ENCODE measurements at places on chromosomes 1 and 21.

DNA sequence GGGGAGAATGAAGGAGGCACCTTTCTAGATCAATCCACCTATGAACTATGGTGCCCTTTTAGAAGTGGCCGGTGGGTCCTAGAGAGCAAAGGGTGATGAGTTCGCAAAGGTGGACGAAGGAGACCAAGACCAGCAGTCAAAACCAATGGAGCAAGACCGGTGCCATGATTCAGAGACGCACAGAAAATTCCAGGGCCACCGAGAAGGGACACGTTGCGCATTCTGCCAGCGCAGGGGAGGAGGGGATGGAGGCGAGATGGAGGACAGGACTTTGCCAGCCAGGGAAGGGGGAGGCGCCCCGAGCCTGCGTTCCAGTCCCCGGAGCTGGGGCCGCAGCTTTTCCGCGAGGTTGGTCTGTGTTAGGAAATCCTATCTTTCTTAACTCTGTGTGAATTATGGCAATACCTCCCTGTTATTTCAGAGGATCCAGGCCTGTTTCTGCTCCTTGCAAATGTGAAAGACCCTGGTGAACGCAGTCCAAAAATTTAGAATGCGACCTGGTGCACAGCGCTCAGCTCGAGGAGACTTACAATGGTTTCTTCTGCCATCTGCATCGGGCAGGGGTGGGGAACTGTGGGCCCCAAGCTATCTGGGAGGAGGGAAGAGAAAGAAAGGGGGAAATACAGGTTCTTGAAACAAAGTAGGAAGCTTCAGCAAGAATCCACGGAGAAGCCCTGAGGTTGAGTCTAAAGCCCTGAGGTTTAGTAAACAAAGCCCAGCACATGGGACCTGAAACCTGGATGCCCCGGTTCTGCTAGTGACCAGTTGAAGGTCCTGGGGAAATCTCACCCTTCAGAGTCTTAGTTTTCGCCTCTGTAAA lies 129.4 kb downstream of the MRPS6 start:
- no peak for DNase-seq

DNA sequence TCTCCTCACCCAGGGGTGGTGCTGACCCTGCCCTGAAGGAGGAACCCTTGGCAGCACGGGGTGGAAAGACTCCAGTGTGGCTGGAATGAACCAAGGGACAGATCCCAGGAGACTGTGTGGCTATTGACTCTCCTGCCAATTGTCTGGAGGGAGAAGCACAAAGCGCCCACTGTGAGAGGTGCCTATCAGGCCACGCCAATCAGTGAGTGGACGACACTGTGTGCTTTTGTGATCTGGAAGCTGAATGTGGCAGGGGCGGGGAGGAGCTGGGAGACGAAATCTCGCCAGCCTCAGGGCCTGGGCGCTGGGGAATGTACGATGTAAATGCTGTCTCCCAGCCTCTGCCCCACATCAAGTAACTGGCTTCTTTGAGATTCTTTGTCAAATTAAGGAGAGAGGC lies 167.1 kb downstream of the ZBTB18 start:
- no peak for DNase-seq

DNA sequence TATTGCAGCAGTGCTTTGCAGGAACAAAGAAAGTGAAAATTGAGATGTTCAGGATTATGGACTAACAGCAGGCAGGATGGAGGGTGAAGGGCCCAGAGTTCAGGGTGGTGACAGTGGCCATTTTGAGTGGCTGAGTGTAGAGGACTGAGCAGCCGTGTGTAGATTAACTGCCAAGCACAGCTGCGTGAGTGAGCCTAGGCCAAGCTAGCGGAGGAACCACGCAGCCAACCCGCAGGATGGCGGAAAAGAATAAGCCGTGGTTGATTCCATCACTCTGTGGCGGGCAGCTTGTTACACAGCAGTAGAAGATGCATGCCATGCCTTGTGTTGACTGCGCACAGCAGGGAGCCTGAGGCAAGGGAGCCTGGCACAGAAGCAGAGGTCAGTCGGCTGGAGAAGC lies 102.5 kb upstream of the KIF26B start:
- no peak for DNase-seq

- no peak for DNase-seq
Observed at GRCh38 chr1:93661829-93662474, 19.7 kb downstream of the BCAR3 start.

DNA sequence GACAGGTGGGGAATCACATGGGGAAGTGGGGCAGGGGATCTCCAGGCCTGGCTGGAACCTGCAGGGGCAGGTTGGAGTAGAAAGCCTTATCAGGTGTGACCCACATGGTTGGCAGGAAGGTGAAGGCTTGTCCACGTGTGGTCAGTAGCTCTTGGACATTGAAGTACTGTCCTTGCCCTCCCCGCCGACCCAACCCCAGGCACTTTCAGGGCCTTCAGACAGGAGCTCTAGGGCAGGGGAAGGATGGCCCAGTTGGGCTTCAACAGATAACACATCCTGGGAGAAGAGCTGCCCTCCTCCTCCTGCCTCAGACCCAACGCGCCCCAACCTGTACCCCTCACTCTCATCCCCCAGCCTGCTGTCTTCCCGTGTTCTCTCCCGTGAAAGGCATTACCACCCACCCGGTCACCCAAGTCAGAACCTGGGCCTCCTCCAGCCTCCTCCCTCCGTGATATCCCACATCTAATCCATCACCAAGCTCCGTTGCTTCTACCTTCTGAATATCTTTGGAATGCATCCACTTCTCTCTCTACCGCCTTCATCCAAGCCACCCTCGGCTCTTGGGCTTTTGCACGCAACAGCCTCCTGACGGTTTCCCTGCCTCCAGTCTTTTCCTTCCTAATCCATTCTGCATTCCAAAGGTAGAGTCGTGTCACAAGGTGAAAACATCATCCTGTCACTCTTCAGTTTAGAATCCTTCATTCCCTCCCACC lies 15.9 kb downstream of the PTPRF start:
- no peak for DNase-seq

DNA sequence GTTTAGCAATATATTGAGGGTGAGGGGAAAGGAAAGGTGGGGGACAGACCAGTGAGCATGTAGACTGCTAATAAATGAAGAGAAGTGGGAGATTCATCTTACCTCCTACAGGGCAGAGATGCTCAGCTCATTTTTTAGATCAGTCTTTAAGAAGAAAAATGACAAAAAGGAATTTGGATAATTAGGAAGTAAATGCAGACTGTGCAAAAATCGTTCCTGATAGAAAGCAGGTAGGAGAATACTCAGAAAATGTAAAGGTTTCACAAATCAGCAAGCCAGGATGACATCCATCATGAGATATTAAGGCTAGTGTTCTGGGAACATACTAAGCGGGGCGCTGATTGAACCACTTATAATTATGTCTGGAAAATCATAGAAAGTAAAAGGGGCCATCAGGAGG lies 106.3 kb downstream of the RNF220 start:
- DNase-seq: no peak

- no peak for DNase-seq
Observed at GRCh38 chr1:26831546-26832248, 5.2 kb downstream of the ZDHHC18 start.

GRCh38 chr1:147850737-147851136 lies 51.9 kb upstream of the GJA8 start:
- DNase-seq: no peak

GRCh38 chr1:224014330-224014649 lies 99.6 kb upstream of the FBXO28 start:
- no peak for DNase-seq

- DNase-seq: peak; percentile 15
Observed at GRCh38 chr21:35428489-35428888, 379.4 kb upstream of the RUNX1 start.

DNA sequence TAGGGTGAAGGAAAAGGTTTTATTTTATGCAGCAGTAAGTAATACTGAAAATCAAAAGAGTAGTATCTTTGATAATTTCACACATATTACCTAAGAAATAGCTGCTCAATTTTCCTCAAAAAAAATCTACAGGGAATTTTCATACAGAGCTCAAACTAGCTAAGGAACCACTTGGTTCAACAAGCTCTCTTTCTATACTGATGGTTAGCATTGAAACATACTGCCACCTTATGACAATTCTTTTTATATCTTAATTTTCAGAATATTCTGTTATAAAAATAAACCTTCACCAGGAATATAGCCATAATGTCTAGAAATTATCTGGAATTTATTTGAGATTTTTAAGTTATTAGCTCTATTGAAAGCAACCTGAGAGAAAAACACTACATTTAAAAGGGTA lies 142.1 kb downstream of the DPYD start:
- DNase-seq: no peak

GRCh38 chr1:86861424-86861823 lies 52.5 kb downstream of the SELENOF start:
- DNase-seq: no peak

- DNase-seq: no peak
Observed at GRCh38 chr1:43879996-43880395, 53.6 kb upstream of the ARTN start.

- DNase-seq: no peak
Observed at GRCh38 chr1:119779869-119780356, 11.2 kb upstream of the HMGCS2 start.

- DNase-seq: no peak
Observed at GRCh38 chr21:46005481-46005881, 23.9 kb downstream of the COL6A1 start.

DNA sequence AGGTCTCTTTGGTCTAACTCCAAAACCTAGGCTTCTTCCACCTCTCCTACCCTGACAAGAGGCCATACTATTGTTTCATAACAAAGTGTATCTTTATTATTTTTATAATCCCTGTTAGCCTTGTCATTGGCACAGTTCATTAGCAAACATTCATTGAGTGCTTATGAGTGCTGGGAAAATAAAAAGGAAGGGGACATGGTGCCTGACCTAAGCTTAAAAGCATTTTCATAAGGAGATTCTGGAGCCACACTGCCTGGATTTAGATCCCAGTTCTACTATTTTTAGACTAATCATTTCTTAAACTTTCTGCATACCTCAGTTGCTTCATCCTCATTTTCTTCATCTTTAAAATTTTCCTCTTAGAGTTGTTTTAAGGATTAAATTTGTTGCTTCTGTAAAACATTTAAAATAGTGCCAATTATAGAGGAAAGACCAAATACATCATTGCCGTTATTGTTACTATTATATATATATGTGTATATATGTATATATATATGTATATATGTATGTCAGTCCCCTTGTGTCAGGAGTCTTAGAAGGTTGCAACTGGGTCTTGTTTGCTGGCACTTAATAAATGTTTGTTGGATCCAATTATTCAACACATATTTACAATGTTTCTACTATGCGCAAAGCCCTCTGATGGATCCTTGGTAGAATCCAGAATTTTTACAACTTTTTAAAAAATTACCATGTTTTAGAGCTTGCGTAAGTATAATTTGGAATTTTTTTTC lies 250.9 kb upstream of the SGIP1 start:
- no peak for DNase-seq

DNA sequence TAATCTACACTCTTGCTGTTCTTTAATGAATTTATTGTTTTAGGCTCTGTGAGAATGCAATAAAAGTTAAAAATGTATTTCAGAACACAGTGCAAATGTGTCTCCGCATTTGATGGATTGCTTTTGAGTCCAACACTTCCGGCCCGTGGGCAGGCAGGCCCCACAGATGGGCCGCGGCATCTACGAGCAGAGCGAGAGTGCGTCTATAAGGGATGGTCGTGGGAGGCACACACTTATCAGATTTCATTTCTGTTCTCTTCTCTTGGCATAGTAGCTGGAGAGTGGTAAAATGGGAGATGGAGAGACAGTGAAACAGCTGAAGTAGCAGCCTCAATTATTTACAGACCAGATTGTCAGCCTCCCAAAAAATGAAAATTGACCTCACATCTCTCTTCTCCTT lies 134.2 kb downstream of the NAV1 start:
- no peak for DNase-seq

DNA sequence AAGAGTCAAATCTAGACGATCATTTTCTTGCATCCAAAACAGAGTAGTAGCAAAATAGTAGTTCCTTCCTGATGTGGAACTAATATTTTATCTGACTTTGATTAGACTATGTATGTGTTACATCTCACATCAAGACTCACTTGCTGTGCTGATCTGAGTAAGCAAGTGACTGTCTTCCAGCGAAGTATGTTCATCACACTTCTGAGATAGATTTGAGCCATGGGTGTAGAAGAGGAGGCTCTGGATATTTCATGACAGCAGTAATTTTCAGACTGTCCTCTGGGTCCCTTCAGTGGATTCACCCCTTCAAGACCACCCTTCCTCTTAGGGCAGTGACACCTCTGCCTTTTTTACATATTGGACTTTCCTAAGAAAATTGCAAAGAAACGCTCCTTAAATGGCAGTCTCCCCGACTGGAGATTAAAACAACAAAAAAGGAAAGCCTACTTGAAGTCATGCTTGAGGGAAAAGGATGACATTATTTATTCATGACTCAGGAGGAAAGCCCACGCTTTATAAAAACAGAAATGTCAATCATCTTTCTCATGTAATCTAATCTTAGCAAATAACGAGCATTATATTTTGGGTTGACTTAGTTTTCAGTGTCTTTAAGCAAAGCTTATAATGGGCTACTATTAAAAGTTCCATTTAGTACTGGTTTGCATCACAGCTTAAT lies 22.8 kb downstream of the ATP1B1 start:
- DNase-seq: no peak

DNA sequence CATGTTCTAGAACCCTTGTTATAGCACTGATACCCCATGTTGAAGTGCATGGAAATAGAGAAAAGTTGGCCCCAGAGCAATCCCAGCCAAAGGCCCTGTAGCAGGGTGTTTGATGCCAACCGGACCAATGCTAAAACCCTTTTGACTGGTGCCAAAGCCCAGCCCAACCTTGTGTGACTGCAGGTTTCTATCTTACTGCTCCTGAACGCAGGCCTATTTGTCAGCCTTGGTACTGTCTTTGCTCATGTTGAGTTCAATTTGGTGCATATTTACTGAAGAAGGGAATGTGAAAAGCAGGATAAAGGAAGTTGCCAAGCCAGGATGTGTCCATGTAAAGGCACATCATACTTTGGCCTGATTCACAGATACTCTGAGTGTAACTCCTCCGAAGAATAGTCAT lies 51.7 kb upstream of the NFASC start:
- DNase-seq: no peak

Measured in stimulated activated CD4-positive, alpha-beta T cell treated with anti-CD3 and anti-CD28 coated beads, Interleukin-12 subunit alpha, Interleukin-12 subunit beta, amount 100 ng/mL, for 48 hours (primary cell).